ENCODE measurements at places on chromosomes 2 and 18. TPM values are rescaled to one million over a fixed set of nuclear protein-coding genes. Genes with fewer than 3 reads are reported as not detected.

DNA sequence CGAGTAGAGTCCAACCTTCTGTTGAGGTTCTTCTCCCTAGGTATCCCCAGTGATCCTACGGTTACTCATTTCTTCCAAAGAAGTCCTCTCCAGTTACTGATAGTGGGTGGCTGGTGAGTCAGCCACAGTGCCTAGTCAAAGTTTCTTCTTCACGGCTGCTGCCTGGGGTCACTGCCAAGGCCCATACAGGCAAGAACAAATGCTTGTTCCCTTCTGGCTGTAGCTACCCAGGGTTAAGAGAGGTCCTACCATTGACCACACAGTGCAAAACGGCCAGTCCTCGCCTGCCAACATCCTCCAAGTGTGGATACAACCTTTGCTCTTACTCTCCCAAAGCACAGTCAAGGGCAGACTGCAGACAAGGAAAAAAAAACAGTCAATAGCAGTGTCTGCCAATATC lies 2.9 kb upstream of the PTPN4 start:
- peak; percentile 96 for DNase-seq

GRCh38 chr2:24448797-24449196 lies 42.3 kb upstream of the NCOA1 start:
- no peak for DNase-seq

- no peak for DNase-seq
These were observed 13.5 kb downstream of the ABCG8 start for GRCh38 chr2:43852196-43852730.

DNA sequence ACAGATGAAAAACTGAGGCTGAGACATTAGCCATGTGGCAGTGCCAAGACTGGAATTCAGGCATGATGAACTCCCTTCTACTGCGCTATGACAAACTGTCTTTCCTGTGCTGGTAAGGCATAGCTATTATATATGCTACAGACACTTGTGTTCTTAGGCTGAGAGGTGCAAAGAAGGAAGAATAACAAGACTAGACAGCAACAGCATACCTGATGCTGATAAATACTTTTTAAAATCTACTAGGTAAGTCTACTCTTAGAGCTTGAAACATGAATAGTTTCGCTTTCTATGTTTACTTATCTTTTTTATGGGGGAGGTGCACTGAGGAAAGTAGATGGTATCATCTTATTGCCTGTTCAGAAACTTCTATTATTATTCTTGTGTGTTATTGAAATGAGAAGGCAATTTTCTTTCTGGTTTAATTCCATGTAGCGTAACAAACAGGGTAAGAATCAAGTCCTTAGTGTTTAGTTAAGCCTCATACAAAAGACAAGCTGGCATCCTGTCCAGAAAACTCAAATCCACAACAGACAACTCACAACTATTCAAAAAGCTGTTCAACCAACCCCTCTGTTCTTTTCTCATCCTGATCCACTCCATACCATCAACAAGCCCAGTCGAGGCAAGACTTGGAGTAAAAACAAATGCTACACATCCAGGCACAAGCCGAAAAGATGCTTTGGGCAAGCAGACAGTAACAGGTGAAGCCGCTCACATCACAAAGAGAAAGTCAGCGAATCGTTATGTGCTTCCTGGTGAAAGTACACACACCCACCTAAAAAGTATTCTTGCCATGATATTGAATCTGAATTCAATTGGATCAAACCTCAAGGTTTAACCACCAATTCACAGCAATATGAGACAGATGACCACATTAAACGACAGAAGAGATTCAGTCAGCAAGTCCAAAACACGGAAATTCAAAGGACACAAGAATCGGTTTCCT lies 1.5 kb downstream of the TTC32 start:
- peak; percentile 41 for DNase-seq

DNA sequence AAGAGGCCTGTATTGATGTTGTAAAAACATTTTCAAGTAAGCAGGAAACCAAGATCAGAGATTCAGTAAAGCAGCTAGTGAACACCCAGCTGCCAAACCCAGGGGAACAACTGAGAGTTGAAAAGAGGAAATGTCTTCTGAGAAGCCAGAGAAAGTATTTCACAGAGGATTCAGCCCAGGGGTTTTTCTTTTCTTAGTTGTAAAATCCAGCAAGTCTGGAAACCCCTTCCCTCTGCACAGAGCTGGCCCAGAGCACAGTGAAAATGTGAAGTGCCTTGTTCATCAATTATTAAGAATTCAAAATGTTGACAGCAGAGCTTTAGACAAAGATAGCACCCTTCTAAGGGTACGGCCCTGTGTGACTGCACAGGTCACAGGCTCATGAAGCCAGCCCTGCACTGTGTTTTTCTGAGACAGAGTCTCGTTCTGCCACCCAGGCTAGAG lies 28.4 kb downstream of the AFF3 start:
- no peak for DNase-seq

- DNase-seq: peak; percentile 95
These were observed 241.0 kb upstream of the RBBP8 start for GRCh38 chr18:22691946-22692710.

- DNase-seq: peak; percentile 93
These were observed 45.8 kb downstream of the PTPN2 start for GRCh38 chr18:12838178-12838634.

DNA sequence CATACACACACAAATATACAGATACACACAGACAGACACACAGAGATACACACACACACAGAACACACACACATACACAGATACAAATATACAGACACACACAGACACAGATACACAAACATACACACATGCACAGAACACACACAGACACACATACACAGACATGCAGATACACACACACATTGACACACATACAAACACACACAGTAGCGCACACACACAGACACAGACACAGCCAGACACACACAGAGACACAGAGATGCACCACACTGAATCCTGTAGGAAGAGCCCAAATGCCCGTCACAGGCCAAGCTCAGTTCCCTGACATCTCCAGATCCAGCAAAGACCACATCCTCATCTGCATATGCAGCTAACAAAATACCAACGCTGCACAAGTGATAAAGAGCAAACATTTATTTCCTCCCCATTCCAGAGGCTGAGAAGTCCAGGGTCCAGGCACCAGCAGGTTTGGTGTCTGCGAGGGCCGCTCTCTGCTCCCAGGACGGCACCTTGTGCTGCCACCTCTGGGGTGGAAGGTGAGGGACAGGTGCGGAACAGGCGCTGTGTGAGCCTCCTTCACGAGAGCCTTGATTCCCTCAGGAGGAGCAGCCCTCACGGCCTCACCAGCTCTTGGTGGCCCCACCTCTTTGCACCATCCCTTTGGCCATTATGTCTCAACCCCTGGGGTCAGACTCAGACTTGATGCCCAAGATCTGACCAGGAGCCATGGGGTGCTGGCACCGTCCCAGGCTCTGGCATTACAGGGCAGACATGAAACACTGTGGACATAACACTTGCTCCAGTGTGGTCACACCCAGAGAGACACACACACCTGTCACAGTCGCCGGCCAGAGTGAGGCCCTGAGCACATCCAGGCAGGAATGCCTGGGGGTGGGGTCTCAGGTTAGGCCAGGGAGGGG lies 108.7 kb downstream of the NDUFA10 start:
- DNase-seq: no peak

AGXT gene
- polyA plus RNA-seq: not detected

SLC23A3 gene
- polyA plus RNA-seq: 0.58 TPM
